AG04449 (cell line): ENCODE measurements at places on chromosomes 3 and 15.

DNA sequence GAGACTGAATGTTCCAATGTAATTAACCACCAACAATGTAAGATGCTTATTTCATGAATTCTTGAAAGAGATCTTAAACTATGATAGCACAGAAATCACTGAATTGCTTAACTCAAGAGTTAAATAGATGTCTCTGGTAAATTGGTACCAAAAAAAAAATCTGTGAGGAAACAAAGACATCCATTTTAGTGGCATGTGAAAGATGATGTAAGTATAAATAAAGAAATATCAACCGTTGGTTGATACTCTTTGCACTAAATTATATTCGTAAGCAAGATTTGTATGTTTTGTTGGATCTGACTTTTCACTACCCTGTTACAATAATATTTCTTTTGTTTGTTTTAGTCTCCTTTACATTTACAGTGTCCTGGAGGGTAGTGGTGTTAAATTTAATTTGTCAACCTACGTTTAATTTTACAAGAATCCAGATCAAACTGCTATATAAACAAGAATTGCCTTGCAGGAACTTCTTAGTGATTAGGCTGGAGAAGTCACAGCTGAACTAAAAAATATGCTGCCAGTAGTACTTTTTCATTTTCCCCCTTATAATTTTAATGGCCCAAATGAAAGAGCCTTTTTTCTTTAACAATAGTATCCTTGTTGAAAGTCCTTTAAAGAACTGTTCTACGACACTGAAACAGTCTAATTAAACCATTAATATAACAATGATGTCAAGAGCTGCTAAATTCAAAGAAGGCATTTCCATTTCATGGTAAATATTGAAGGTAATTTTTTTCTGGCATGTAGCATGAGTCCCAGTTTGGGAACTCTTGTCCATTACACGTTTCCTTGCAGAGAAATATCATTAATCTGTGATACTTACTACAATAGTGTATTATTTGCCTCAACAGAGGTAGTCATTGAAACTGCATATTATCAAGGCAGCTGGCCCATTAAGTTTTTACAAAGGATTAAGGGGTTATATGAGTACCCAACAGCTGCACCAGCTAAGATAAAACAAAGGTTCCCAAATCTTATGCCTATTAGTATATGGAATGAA lies 109.6 kb upstream of the PHLDB2 start:
- no peak for DNase-seq

DNA sequence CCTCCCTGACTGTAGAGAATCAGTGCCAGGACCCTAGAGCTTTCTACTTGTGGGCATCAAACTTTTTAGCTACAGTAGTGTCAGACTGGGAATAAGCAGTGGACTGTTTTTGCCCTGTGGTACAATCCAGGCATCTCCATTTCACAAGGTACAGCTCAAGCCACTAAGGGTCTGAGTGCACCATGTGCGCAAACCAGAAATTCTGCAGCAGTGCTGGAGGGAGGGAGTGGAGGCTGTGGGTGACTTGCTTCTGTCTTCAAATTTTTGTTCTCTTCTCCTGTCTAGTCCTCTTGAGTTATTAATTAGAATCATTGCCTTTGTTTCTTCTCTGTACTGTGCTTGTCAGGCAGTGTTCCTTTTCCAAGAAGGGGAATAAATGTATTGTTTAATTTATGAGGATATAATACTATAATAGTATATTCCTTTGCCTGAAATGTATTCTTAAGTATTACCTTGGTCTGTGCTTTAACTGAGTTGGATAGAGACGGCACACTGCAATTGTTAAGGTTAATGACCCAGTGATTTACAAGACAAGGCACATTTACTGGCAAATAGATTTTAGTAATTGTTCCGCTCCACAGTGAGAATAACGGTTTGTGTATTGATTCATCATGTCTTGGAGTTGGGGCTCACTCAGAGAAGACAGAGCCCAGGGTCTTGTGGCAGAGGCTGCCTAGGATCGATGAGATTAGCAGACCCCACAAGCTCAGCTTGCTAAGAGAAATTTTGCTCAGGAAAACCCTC lies 390.6 kb upstream of the CFAP20DC start:
- DNase-seq = no peak

DNA sequence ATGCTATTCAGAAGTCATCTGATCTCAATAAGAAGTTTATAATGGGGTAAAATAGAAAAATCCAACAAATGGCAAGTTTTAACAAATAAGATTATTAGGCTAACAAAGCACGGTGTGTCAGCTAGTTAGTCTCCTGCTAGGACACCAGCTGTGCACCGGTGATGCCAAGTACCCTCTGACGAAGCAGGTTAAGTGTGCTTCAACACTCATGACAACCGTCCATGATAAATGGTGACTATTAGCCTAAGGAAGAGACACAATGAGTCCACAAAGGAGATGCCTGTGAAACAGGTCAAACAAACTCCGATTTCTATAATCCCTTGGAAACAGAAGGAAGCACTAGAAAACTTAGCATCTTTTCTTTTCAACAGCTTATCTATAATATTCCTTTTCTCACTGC lies 36.5 kb downstream of the ATP13A3 start:
- no peak for DNase-seq

DNA sequence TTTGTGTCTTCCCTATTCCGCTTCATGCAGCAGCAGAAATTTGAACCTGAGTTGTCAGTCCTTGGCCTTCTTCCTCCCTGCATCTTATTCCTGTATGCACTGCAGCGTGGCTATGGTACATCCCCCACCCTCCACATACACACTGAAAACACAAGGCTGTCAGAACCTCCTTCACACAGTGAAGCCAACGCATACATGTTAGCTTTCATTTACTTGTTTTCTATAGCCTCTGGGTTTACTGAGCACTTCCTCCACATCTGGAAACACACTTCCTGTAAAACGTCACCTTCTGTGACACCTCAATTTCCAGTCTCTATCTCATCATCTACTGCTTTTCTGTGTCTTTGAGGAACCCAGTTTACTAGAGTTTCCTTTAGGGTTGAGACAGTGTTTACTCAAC lies 47.0 kb downstream of the SUSD5 start:
- DNase-seq = no peak

GRCh38 chr15:74889390-74889882 lies 406 bp upstream of the MPI start:
- DNase-seq = no peak

DNA sequence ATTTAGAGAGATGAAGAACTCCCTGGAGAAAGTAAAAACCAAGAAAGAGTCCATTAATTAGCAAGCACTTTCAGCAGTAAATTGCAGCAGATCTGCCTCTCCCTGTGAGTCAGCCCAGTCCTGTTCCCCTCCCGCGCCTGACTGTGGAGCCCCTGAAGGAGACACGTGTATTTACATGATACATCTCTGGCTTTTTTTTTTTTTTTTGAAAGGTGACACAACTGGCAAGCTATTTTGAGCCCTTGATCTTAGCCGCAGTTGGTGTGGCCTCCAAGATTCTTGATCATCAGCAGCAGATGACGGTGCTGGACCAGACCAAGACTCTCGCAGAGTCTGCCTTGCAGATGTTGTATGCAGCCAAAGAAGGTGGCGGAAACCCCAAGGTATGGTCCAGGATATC lies 271.8 kb upstream of the TPM1 start:
- DNase-seq = peak; percentile 70

DNA sequence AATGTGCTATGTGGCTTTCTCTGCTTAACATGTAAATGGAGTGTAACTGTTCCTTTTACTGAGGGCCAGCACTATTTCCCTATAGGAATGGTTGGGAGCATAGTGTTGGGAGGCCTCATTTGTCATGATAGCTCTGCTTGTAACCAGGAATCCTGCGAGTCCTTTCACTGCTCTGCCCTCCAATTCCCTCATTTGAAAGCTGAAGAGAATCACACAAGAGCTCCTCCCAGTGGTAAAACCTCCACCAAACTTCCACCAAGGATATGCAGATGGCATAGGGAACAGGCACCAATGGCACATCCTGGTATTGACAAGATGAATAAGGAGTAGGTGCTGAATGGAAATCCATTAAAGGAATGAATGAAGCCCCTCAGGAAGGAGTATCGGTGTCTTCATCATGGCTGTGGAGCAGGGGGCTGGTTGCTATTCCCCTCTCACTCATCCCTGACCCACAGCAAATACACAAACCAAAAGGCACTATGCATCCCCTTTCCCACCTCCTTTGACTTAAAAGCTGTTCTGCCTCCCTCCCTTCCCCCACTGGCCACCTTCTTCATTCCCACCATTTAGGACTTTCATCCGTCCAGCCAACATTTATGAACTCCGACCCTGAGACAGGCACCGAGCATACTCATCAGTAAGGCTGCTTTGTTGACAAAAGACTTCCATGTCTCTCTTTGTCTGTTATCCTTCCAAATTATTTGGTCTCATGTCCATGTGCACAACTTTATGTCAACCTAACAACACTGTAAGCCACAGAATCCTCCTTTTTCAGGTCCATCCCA lies 560.8 kb downstream of the FOXP1 start:
- no peak for DNase-seq

DNA sequence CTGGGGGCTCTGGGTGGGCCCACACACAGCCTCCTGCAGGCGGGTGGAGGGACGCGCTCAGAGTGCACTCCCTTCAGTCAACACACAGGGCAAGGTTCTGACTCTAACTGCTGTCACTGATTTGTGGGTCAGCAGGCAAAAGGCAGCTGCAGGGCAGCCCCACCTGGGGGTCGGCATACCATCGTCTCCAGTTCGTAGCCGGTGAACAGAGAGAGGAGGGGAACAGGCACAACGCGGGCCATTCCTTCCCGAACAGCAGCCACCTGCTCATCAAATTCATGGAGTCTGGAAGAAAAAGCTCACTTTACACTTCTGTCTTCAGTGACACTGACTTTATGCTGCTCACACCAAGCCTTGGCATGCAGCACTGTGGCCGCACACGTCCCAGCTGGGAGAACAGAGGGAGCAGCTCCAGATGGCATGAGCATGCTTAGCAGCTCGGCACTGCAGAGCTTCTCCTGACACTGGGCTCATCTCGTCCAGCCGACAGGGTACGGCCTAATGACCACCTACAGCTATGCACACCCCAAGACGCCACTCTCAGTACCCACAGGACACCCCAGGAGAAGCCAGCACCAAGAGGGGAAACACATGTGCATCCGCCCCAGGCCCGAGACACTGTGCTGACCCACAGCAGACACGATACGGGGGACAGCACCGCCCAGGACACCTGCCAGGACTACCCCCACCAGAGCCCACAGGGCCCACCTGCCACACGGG lies 14.4 kb upstream of the OCA2 start:
- DNase-seq = no peak

- no peak for DNase-seq
Observed at GRCh38 chr3:48926425-48927392, 8.1 kb downstream of the ARIH2 start.

DNA sequence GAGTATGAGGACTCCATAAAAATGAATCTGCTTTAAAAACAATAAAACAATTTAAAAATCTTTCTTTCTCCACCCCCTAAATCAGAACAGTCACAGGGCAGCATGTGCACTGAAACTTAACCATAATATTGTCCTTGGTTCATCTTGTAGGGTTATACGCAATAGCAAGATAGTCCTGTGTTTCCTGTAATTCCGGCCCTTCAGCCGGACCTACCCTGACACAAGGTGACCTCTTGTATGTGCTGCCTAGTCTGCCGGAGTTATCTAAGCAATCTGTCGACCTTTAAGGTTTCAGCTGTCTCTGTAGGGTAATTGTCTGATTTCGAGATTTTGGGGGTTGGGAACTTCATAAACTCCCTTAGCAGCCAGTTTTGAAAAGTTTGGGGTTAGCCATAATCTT lies 99.9 kb downstream of the DHX36 start:
- DNase-seq = no peak

- no peak for DNase-seq
Observed at GRCh38 chr3:71329817-71330216, 253.7 kb downstream of the FOXP1 start.

GRCh38 chr15:100189319-100189718 lies 152.5 kb downstream of the ADAMTS17 start:
- no peak for DNase-seq

DNA sequence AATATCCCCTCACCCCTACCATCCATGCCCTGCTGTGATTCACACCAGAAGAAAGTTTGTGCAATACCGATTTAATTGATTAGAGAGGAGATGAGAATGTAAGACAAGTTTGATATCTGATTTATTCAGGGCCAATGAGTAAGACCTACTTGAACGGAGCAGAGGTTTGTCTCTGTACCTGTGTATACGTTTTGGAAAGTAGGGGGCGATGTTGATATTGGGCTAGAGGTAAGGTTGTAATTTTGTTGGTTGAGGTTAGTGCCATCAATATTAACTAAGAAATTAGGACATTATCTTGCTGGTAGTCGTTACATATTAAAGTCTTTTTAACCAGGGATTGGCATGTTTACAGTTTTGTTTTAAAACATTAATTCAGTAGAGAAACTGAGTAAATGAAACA lies 20.5 kb downstream of the EAF2 start:
- no peak for DNase-seq

DNA sequence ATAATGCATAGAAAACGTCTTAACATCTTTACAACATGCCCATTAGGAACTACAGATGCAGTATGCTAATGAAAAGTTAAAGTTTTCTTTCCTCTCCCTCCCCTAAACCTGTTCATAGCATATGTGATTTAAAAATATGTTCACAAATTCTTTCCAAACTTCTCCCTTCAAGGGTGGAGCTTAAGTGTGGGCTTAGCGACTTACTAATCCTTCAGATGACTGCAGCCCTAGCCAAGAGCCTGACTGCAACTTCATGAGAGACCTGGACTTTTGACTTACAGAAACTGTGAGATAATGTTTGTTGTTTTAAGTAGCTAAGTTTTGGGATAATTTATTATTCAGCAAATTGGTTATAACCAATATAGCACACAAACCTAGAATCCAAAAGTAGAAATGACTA lies 22.0 kb upstream of the ANXA2 start:
- DNase-seq = no peak

- no peak for DNase-seq
Observed at GRCh38 chr15:42749266-42749665, 12.3 kb upstream of the CDAN1 start.

DNA sequence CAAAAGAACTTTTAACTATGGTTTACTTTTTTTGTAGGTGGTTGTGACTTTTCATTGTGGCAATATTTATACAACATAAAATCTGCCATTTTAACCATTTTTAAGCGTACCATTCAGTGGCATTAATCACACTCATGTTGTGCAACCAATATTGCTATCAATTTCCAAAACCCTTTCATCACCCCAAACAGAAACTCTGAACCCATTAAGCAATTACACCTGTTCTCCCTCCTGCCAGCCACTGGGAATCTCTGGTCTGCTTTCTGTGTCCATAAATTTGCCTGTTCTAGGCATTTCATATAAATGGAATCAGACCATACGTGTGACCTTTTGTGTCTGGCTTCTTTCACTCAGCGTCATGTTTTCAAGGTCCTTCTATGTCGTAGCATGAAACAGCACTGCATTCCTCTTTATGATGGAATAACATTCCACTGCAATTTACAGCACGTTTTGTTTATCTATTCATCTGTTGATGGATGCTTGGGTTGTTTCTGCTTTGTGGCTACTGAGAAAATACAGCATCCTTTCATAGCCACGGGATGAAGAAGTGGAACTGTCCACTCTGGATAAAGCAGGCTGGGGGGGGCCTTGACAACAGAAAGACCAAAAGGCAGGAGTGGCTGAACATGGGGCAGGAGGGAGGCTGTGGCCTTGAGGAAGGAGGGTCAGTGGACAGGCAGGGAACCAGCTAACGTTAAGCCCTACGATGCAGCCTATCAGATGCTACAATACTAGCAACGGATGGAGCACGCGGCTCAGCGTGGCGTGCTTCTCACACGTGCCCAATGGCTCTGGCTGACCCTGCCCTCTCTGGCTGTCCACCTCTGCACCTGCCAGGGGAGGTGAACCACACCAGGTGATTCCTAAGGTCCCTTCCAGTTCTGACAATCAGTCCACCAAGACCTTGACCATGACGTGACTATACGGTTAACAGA lies 110.9 kb downstream of the SEC22A start:
- DNase-seq = no peak

GRCh38 chr3:108847187-108847586 lies 24.6 kb downstream of the TRAT1 start:
- no peak for DNase-seq
